ENCODE measurements at places on chromosomes 13 and 19.

DNA sequence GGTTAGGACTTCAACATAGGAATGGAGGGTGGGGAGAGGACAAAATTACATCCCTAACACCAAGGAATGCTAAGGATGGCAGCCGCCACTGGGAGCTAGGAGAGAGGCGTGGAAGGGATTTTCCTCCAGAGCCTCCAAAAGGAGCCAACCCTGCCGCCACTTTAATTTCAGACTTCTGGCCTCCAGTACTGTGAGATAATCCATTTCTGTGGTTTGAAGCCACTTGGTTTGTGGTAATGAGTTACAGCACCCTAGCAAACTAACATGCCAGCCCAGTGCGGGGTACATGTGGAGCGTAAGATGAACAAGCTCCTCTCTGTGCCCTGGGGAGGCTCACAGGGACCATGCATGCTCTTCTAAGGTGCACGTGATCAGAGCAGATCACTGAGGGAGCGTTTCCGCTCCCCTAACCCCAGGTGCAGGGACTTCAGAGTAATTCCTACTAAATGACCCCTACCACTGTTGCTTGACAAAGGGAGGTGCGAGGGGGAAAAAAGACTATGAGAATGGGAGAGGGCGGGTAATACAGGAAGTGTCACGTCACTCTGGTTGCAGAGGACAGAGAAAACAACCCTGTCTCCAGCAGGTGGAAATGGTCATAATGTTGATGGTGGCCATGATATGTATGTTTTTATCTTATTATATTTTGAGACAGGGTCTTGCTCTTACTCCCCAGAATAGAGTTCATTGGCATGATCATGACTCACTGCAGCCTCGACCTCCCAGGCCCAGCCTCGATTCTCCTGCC is 12.0 kb downstream of the FPR1 start:
- DNase-seq: no peak

GRCh38 chr19:54478677-54479266 is 5.7 kb upstream of the CDC42EP5 start:
- peak; percentile 79 for DNase-seq

DNA sequence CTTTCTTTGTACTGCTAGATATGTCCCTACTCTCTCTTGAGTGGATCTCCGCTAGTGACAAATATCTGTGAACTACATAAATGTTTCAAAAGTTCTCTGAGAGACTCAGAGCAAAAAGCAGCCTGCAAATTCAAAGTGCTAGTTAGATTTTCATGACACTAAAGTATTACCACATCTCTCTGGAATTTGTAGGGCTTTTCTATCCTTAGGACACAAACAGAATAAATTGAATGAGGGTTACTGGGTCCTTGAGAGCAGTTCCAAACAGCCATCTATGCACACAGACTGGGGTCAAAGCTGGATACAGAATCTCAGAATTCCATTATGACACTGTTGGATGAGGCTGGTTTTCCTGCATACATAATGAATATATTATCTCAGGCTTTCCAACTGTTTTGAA is 953.2 kb downstream of the DIAPH3 start:
- no peak for DNase-seq

GRCh38 chr19:4379383-4380253 is 20.7 kb downstream of the SH3GL1 start:
- DNase-seq: peak; percentile 31

- DNase-seq: no peak
Measured at GRCh38 chr13:90768116-90768515, 579.4 kb upstream of the MIR17HG start.

GRCh38 chr13:111561091-111561781 is 240.8 kb downstream of the TEX29 start:
- DNase-seq: no peak

- no peak for DNase-seq
Measured at GRCh38 chr19:51948975-51949374, 21.7 kb downstream of the ZNF613 start.

- no peak for DNase-seq
Measured at GRCh38 chr19:5002143-5002542, 33.2 kb downstream of the KDM4B start.

DNA sequence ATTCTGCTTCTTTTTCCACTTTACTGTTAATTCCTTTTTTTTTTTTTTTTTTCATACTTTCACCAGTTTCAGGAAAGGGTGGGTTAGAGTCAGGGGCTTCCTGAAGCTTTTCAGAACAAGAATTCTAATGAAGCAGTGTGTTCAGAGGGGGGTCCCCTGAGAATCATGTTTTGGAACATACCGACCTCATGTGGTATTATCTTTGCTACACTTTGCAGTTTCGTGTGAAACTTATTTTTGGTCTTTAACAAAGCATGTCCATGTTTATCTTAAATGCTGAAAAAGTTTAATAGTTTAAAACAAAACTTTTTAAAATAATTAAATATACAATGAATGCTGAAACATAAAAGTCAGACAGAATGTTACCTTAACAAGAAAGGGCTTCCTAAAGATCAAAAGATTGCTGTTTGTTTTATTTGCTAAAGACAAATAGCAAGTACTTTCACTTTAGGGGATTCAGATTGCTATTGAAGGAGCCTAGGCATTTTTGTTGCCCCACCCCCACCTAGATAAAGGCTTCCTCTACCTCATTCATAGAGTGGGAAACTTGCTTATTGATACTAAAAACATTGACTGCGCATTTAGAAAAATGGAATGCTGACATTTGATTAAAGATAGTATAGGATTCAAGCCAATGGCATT is 21.1 kb upstream of the POMP start:
- DNase-seq: peak; percentile 64

GRCh38 chr19:55088543-55089341 is 13.1 kb downstream of the EPS8L1 start:
- peak; percentile 85 for DNase-seq

GRCh38 chr13:109665240-109665639 is 121.1 kb downstream of the IRS2 start:
- no peak for DNase-seq

DNA sequence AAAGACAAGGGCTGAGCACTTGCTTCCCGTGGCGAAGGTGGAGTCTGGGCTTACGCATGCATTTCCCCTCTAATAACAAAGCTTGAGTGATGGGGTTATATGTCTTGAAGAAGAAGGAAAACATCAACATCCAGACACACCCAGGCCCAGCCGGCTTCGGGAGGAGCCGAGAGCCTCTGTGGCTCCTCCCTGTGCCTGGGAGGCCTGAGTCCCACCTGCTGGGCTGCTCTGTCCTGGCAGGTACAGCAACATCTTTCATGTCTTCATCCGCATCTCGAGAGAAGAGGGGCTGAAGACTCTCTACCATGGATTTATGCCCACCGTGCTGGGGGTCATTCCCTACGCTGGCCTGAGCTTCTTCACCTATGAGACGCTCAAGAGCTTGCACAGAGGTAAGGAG is 30.6 kb downstream of the TMEM161A start:
- DNase-seq: no peak

- no peak for DNase-seq
Measured at GRCh38 chr13:94914895-94915294, 202.6 kb upstream of the SOX21 start.

- no peak for DNase-seq
Measured at GRCh38 chr13:48231080-48231479, 1.9 kb upstream of the ITM2B start.

GRCh38 chr13:36668316-36668715 is 5.5 kb upstream of the SERTM1 start:
- no peak for DNase-seq

- no peak for DNase-seq
Measured at GRCh38 chr19:13613447-13613846, 107.2 kb upstream of the CACNA1A start.

DNA sequence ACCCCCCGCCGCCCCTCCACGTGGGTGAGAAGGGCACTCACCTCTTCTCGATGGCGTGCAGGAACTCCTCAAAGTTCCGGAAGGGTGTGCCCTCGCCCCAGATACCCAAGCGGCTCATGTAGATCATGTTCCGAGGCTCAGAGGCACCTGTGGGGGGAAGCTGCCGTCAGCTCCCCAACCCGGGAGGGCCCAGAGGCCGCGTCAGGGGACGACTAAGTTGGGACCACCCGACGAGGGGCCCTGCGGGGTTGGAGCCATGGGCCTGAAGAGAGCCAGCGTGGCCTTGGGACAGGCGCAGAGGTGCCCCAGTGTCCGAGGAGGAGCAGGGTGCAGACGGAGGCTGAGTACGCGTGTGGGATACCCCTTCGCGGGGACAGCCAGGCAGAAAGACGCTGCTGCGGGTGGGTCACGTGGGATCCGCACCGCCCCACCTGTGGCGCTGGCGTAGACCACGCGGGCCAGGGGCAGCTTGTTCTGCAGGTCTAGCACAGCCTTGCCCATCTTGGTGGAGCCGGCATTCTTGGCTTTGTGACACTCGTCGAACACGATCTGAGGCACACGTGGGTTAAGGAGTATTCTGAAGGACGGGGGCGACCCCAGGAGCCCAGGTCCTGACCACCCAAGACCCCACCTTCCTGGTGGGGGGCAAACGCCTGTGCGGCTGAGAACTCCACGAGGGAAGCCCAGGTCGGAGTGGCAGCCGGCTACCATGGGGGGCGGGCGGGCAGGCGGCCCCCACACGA is 15.9 kb downstream of the GPX4 start:
- no peak for DNase-seq

DNA sequence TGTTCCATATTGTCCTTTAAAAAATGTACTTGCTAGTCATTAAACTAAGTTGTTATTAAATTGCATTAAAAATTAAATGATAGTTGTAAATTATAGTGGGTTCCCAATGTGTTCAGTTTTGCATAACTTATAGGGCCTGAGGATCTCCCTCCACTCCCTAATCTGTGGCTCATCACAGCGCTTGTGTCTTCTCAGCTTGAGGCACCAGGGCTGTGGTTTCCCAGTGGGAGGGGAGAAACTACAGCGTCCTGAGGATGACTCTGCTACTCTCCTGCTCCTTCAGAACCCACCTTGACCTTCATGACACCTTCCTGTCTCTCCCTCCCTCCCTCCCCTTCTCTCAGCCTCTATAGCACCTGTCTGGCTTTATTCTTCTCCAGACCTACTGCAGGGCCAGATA is 1.4 kb downstream of the SGCG start:
- no peak for DNase-seq

GRCh38 chr13:51733374-51734298 is 70.3 kb downstream of the DHRS12 start:
- no peak for DNase-seq

GRCh38 chr19:22607653-22608430 is 26.3 kb upstream of the ZNF492 start:
- DNase-seq: no peak

DNA sequence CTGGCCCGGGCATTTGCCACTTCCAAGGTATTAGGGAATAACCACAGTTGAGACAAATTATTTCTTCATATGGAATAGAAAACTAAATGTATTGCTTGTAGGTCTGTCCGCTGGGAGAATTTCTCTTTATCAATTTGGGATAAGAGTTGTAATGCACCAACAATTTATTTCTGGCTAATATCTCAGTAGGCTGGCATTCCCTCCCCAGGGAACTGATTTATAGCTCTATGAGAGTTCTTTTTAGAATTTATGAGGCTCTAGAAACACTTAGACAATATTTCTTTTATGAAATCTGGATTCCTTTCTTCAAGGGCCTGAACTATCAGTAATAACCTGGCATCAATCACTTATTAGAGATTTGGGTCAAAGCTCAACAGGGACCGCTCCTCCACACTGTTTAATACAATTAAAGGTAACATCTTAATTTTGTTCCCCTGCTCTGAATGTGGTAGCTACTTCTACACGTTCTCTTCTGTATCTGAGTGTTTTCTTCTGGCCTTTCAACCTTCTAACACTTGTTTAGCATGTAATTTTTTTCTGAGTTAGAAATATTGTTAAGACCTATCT is 857.4 kb upstream of the PRR20A start:
- no peak for DNase-seq

DNA sequence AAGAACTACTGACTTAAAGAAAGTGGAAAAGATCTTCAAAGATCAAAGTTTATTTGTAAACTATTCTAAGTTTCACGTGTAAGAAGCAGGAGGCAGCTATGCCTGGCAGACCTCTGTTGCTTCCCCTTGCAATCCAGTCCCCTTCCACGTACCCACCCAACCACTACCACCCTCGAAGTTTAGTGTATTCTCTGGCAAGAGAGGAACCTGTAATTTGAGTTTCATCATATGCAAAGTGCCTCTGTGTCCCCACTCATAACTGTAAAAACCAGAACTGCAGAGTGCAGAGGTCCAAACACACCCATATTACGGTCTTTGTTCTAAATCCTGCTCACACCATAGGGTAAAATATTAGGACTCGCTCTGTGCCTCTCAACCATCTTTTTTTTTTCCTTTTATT is 75.8 kb upstream of the FRY start:
- no peak for DNase-seq

DNA sequence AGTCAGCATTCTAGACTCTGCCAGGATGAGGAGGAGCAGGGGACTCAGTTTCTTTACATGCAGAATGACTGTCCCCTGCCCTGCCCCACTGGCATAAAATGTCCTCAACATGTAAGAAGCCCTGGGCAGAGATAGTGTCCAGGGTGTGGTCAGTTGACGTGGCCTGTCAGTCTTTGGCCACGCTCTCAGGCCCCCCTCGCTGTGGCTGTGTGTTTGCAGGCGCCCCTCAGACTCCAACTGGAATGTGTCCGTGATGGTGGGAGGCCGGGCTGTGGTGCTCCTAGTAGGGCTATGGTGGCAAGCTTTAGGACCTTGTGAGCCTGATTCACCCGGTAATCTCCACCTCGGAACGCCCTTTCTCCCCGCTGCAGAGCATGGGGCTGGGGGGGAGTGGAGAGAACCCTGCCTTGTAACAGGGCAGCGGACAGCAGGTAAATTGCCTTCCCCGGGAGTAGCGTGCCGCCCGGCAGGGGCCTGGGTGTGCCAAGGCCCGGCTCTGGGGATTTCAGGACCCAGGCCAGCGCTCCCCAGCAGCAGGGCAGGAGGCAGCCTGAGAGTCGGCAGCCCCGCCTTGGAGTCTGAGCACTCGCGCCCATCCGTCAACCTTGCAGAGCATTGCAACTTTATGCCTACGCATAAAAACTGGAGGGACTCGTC is 62.3 kb downstream of the CHST8 start:
- no peak for DNase-seq

DNA sequence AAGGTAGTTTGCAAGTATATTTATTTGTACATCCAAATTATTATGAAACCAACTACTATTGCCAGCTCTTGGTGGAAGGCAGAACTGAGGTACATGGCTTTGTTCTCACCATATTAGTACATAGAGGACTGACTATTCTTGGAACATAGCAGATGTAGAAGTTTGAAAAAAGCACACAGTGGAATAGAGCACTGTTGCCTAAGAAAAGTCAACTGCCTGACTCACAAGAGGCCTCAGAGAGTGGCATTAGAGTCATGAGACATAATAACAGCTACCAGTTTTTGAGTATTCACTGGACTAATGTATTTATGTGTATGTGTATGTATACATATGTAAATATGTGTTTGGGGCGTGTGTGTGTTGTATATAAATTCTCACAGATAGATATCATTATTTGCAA is 8.3 kb upstream of the PCDH20 start:
- DNase-seq: no peak
